Left kidney (tissue), 8 donors: ENCODE measurements at places on chromosomes 3 and 15. TPM values are rescaled to one million over a fixed set of nuclear protein-coding genes. Genes with fewer than 3 reads are reported as not detected.

Gene RASA2
- polyA plus RNA-seq: 30.2 TPM

Gene HRG
- 2.0 TPM for polyA plus RNA-seq

DNA sequence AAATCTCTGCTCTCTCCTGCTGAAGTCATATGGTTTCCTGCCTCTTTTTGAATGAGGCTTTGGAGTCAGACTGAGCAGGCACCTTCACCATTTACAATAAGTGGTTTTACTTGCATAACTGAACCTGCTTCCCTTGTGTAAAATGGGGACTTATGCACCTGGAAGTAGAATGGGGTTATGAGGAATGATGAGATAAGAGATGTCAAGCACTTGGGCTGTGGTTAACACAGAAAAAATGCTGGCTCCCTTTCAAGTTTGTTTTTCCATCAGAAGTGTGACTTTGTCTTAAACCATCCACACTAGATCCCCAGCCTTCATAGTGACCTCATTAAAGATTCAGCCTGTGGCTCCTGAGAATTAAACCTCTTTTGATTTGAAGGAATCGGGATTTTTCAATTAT is 5.2 kb downstream of the EXOSC7 start:
- DNase-seq: no peak

DNA sequence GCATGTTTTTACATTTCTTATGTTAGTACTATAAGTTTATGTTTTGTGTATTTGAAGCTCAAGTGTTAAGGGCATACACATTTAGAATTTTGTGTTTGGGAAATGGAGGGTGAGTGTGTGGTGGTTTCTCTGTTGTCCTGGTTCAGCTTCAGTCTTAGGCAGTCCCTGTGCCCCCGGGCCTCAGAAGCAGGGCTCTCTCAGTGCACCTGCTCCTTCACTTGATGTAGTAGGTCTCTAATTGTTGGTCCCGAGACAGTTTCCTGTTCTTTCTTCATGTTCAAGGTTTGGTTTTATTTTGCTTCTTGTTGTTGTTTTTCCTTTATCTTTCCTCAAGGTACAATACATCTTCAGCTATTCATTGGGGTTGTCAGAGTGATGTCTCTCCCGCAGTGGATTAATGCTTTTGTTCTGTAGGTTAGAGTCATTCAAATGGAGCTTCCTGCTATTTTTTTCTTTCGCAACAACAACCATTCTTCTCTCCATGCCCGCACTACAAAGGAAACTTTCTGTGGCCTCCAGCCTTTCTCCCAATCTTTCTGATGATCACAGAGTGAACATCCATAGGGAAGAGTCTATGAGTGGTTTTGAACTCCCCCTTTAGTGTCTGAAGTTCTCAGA is 177.8 kb upstream of the GOLGA6L4 start:
- no peak for DNase-seq

DNA sequence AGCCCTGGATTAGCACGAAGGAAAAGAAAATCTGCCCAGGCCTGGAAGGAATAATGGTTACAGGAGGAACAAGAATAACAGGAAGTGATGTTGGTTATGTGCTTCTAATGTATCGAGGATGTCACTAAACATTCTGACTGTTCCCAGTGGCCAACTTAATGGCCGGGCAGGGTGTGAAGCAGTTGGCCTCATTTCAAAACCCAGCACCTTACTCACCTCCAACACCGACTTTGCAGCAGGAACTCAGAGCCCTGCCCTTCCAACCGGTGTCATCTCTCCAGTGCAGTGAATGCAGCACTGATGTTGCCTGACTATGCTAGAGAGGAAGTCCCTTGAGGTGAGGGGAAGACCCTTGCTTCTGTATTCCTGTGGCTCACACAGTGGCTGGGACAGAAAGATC is 162.4 kb upstream of the LRTM1 start:
- no peak for DNase-seq

GRCh38 chr15:48361685-48362084 is 30.5 kb downstream of the DUT start:
- no peak for DNase-seq

DNA sequence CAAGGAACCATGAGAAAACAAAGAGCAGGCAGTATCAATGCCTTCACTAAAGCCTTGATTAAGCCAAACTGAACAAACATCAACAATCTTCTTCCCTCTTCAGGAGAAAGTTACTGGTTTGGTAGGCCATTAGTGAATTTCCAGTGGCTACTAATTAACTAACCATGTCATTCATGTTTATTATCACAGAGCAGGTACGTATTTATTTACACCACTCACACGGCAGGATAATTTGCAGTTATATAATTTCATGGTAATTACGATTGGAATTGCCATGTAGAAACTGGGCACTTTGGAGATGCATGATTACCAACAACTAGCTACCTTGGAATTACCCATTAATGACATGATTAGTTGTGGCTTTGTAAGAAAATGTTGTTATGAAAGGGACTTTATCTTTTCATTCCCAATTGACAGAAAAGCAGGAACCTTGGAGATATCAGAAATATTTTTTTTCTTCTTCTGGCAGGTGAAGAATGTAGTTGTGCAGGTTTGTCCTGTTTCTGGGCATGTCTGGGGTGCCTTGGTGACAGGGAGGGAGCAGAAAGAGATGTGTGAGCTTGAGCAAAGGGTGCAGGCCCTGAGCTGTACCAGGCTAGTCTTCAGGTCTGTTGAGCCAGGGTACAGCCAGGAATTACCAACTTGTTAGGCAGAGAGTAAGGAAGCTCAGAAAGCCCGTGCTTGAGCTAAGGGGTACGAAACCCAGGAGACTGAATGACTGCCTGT is 310.7 kb downstream of the RORA start:
- no peak for DNase-seq

DNA sequence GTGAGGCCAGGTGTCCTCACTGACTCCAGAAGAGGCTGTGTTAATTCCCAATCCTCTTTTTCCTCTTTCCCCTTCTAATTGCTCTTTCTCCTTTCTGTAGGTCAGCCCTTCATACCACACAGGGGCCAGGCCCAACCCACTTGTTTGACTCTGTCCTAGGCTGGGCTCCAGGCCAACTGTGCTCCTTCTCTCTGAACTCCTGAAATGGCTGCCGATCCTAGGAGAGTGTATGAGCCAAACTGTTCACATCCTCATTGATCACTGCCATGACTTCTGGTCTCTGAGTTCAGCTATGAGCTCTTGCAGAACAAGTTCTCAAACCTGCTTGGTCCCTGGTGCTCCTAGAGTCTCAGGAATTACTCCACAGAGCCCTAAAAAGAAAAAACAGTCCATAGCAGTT is 145.1 kb downstream of the VGLL4 start:
- DNase-seq: no peak
